Activated CD8-positive, alpha-beta memory T cell treated with anti-CD3 and anti-CD28 coated beads for 1 hour (primary cell): ENCODE measurements at places on chromosomes 2 and 18.

- no peak for DNase-seq
Observed at GRCh38 chr2:207274530-207275189, 108.9 kb upstream of the KLF7 start.

GRCh38 chr2:39094717-39095363 lies 26.0 kb downstream of the SOS1 start:
- DNase-seq, result no peak

DNA sequence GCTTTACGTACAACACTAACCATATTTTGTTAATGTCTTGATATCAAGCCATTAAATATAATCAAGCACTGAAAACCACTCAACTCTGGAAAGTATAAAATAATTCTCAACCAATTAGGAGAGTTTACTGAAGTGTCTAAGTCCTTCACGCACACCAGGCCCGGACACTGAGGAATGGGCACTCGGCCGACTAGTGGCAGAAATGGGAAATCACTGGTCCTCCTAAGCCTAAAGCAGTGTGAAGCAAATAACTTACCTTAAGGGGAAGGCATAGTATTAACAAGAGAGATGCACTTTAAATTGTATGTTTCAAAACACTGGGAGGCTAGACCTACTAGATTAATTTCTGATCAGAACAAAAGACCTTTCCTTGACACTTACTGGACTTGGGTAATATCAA lies 45.7 kb downstream of the FAM210A start:
- DNase-seq, result no peak

GRCh38 chr18:46220116-46220515 lies 115.9 kb downstream of the HAUS1 start:
- DNase-seq, result no peak
